ENCODE measurements at places on chromosomes 7 and 10.

GRCh38 chr10:88957381-88957780 is 4.8 kb upstream of the ACTA2 start:
- DNase-seq: no peak

GRCh38 chr10:129534826-129535225 is 67.8 kb downstream of the MGMT start:
- DNase-seq: no peak

- no peak for DNase-seq
Observed at GRCh38 chr7:116232350-116232749, 22.0 kb downstream of the TES start.

DNA sequence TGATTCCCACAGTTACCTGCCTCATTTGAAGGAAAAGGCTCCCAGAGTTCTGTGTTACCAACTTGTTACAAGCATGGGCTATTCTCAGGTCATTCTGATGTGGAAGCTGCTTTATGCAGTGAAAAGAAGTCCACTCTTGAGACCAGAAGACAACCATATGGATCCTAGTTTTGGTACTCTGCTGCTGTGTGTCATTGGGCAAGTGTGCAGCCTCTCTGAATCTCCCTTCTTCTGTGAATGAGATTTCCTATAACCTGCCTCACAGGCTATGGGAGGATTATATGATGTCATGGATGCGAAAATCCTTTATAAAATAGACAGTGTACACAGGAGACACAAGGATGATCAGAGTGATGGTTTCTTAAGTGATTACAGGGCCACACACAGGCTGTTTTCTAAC is 166.1 kb downstream of the ARID5B start:
- DNase-seq: no peak

GRCh38 chr10:46096446-46096845 is 50.4 kb upstream of the MSMB start:
- DNase-seq: no peak

- no peak for DNase-seq
Observed at GRCh38 chr7:151130741-151131157, 36.7 kb downstream of the GBX1 start.

- DNase-seq: no peak
Observed at GRCh38 chr10:118798231-118798662, 43.5 kb upstream of the CACUL1 start.

DNA sequence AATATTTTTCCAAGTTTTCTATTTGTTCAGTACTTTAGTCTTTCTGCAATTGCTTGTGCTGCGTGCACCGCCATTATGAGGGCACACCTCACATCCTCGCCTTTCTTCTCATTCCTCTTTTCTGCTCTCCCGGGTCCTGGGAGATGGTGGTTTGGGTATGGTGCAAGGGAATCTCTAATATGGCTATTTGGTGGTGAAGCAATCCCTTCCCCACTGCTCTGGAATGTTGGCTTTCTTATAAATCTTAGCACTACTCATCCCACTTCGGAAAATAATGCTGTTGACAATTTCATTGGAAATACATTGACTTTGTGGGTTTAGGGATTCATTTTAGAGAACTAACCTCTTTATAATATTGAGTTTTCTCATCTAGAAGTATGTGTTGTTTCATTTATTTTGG is 1.9 kb upstream of the GCK start:
- DNase-seq: no peak

DNA sequence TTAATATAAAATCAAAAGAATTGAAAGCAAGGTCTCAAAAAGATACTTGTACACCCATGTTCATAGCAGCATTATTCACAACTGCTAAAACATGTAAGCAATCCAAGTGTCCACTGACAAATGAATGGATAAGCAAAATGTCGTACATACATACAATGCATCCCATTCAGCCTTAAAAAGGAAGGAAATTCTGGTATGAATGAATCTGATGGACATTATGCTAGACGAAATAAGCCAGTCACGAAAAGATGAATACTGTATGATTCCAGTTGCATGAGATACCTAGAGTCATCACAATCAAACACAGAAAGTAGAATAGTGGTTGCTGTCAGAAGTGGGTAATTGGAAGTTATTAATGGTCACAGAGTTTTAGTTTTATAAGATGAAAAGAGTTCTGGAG is 9.5 kb upstream of the TAC1 start:
- no peak for DNase-seq

- no peak for DNase-seq
Observed at GRCh38 chr7:55731931-55732330, 130.6 kb downstream of the SEPTIN14 start.

DNA sequence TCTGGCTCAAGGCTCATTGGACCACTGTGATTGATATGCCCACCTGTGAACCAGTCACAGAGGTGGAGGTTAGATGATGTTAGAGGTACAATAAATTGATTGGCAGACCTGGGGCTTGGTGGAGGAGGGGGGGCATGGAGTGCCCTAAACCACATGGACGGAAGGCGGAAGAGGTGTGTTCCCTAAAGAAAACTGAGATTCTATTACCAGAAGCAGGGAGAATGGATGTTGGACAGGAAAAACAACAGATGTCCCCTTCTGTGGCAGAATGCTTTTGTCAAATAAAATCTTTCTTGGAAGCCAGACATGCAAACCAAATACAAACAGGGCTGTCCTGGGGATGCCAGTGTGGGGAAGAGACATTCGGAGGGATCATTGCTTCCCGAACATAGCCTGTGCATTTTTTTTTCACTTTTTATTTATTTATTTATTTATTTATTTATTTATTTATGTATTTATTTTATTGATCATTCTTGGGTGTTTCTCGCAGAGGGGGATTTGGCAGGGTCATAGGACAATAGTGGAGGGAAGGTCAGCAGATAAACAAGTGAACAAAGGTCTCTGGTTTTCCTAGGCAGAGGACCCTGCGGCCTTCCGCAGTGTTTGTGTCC is 433.9 kb downstream of the RPS24 start:
- DNase-seq: no peak

- no peak for DNase-seq
Observed at GRCh38 chr7:133051066-133051465, 30.8 kb downstream of the CHCHD3 start.

GRCh38 chr7:78605119-78605518 is 806.5 kb downstream of the PHTF2 start:
- no peak for DNase-seq

DNA sequence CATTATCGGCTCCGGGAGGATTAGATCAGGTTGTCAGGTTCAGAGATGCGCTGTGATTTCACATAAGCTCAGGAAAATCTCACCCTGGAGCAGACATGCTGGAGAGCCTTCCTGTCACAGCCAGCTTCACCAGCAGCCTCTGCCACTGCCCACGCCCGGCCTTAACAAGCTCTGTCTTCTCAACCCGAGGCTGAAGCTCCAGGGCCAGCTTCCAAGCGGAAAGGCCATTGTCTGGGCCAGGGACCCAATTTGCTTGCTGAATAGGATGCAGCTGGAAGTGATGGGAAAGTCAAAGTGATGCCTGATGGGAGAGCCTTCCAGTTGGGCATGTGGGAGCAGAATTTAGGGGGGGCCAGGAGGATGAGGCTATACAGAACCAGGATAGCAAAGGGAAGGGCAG is 36.3 kb downstream of the C10orf105 start:
- DNase-seq: no peak

- no peak for DNase-seq
Observed at GRCh38 chr7:71485586-71485985, 353.6 kb downstream of the GALNT17 start.

GRCh38 chr10:93496322-93497041 is at the start of gene CEP55:
CEP55 (plus strand) TSS chr10:93496612; CDS start chr10:93500052, 3,440 bp downstream.
- DNase-seq: peak; percentile 90

DNA sequence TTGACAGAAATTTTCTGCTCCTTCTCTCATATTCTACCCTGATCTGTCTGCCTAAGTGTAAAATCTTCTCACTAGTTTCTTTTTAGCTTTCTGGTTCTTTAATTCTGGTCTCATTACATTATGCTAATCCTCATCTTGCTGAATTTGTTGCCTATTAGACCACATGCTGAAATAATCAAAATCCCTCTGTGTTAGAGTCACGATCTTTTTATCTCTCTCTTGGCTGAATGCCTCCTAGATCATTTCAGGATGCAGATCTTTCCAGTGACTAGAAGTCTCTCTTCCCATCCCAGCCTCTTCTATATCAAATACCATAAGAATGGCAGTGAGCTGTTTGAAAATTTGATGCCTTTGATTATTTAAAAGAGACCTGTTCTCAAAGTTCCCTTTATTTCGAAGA is 661.9 kb downstream of the SORCS1 start:
- DNase-seq: no peak

DNA sequence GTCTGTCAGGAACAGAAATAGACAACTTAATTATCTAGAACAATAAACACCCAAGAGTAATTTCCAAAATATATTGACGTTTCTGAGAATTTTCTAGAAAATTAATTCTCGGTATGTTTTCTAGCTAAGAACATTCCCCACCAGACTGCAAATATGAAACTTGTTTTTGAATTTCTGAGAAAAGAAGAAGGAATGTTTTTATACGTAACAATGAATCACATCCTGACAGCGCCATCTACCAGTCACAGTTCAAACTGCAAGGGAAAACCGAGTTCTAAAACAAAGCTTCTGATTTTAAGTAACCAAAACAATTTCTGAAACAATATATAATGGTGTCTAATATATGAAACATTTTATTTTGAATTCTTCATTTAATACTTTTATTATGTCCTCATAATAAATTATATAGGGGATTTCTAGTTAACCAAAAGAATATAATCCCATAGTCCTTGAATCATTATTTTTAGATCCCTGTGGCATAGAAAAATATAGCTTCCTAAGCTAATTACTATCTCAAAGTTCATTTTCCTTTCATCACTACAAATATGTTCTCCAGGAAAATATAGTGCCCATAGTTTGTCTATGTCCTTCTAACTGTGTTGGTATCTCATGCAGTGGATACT is 34.5 kb upstream of the MEOX2 start:
- no peak for DNase-seq

GRCh38 chr10:129915526-129916378 is 48.3 kb downstream of the EBF3 start:
- no peak for DNase-seq
